Suppressor macrophage (primary cell): ENCODE measurements at places on chromosomes 7 and 10.

DNA sequence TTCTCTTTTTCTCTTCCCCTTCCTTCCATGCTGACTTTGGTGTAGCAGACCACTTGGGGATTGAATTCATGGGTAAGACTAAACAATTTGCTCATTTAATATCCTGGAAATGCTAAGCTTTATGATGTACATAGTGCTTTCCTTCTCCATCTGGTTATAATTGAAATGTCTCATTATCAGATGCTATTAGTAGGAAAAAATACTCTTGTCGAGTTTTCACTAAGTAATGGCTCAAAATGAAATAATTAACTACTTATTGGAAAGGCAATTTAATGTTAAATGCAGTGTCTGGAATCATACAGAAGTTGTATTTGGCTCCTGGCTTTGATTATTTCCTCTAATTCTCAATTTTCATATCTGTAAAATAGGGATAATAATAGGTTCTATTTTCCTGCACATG, 990.4 kb downstream of the NRG3 start:
- no peak for DNase-seq

DNA sequence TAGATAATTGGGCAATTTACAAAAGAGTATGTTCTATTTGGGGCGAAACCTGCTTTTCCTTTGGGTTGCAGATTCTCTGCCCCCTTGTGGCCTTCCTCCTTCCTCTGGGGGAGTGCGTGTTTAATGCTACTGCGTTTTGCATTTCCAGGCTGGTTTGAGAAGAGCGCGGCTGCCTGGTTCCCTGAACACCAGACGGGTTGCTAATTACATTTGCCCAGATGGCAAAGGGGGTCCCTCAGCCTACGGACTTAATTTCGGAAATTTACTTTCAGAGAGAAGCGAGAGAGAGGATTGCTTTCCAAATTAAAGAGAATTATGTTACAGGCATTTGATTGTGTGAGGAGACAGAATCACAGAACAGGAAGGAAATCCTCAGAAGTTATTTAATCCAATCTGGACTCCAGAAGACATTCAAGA, 91.9 kb upstream of the JAZF1 start:
- DNase-seq: peak; percentile 80

GRCh38 chr7:69476416-69476815, 121.9 kb upstream of the AUTS2 start:
- no peak for DNase-seq

- DNase-seq: no peak
Measured at GRCh38 chr10:91907914-91908336, 1.4 kb downstream of the FGFBP3 start.

DNA sequence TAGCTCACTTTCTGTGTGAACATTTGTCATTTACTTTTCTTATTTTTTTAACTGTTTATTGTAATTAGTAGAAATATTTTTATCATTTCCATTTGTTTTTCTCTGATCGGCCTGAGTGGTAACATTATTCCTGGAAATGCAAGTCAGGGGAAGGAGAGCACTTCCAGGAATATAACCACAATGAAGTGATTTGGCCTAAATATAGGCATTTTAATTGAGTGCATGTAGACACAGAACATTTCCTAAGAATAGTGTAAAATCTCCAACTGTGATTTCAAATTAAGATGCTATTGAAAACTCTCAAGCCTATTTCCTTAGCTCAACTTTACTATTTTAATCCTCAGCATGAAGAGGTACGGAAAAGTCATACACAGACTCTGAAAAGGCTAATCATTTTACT, 86.5 kb upstream of the SKAP2 start:
- DNase-seq: no peak

GRCh38 chr7:98282703-98283102, 1.2 kb downstream of the BRI3 start:
- peak; percentile 33 for DNase-seq

GRCh38 chr10:18576586-18576985, 74.8 kb downstream of the NSUN6 start:
- no peak for DNase-seq

DNA sequence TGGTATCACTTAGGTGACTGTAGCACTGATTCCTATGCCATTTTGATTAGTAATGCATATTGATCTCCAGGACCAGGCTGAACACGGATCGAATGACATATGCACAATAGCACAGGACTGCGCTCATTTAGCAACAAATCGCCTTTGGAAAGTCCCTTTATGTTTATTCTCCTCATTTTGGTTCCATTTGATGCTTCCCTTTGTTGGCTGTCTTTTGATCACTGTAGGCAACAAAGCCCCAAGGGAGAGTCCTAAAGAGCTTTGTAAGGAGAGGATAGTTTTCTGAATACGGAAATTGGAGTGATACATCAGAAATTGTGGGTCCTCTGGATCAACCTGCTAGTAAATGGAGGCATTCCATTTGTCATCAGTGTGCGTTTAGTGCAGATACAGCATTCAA, 1111.4 kb downstream of the SORCS1 start:
- DNase-seq: no peak

DNA sequence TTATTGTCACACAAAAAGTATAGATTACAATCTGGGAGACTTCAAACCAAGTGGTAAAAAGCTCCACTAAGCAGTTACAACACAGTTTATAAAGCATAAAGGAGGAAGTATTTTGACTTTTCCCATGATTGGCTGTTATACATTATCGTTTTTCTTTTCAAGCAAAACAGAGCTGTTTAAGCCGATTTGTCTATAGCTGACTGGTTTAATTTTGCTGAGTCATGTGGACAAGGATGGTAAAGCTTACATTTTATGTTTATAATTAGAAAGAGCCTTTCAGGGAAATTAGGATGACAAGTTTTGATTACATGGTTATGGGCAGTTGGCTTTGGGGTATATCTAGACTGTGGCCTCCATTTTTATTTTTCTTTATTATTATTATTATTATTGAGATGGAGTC, 152.5 kb upstream of the STK17A start:
- DNase-seq: no peak

DNA sequence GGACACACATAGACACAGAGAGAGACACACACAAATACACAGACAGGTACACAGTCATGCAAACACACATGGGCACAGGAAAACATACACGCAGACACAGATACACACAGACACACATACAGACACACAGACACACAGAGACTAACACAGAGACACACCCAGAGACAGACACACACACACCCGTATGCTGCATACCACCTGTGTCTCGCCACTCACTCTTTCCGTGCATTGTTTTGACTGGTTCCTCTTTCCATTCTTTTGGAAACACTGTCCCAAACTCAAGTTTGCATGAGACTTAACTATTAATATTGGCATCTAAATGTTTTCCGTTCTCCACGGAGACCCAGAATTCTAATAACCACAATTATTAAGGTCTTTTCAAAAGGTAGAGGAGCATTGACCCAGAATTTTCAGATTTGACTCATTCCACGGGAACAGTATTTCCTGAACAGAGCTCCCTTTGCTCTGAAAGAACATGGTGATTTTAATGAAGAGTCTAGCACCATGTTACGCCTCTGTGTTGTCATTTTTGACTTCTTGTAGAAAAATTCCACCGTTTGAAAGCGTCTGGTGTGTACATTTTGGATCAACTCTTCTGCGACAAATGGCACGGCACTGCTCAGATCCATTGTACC, 141.2 kb upstream of the RNF32 start:
- DNase-seq: no peak

GRCh38 chr7:156993021-156993924, 17.2 kb downstream of the MNX1 start:
- DNase-seq: no peak

DNA sequence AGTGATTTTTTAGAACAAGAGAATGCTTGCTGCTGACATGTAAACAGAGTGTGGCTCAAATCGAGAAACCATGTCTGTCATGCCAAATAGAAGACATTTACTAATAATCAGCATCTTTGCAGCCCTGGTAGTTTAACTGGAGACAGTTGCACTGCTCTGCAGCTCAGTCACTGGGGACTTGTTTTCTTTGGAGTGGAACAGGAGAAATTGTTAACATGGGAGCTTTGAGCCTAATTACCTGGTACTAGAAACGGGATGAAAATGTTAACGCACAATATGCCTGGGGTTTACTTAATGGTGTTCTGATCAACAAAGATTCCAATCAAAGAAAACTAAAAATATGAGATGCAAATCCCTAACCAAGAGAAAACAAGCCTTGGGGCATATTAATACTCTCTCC, 153.5 kb downstream of the NRP1 start:
- no peak for DNase-seq

GRCh38 chr7:117776224-117776623, 97.0 kb downstream of the CTTNBP2 start:
- no peak for DNase-seq

- DNase-seq: no peak
Measured at GRCh38 chr7:125908711-125909110, 979.1 kb upstream of the POT1 start.

GRCh38 chr7:151119902-151120301, 33.6 kb downstream of the AGAP3 start:
- no peak for DNase-seq

DNA sequence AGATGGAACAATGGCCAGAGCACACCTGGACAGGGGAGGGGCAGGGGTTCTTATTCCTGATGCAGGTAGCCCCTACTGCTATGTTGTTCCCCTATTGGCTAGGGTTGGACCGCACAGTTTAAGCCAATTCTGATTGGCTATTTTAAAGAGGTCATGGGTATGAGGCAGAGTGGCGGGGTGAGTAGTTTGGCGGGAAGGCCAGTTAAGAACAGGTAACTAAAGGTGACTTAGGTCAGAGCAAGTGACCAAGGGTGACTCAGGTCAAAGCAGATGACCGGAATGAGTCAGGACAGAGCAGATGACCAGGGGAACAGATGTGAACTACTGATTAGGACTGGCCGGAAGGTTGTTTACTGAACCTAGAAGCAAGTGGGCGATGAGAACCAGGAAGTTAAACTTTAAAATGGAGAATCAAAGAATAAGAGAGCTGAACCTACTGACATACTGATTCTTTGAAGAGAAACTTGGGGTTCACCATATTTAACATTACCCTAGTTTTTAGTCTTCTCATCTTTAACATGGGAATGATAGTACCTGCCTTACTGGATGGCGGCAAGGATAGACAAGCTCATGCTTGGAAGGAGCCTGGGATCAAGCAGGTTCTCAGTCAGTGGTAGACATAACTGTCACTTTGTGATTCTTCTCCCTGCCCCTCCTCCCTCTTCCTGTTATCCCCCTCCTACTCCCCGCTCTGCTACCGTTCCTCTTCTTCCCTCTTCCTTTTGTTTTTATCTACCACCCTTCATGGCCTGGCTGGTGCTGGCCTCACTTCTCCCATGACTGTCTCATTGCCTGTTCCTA, 55.0 kb downstream of the CCNY start:
- peak; percentile 73 for DNase-seq

GRCh38 chr7:1103009-1103788, 15.3 kb downstream of the GPER1 start:
- DNase-seq: peak; percentile 49

DNA sequence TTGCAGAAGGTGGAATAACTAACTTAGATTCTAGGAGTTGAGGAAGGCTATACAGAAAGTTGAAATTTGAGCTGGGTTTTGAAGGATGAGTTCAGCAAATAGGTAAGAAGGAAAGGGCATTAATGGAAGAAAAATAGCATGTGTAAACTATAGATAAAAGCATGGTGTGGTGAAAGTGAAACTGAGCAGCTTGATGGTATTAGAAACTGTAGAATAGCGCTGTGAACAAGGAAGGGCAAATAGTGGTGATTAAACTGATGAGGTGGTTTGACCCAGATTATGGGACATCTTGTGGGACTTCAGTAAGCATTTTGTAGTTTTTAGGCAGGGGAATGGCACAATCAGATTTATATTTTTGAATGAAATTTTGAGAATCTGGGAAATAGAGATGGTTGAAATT, 90.5 kb downstream of the EXOC6 start:
- no peak for DNase-seq

DNA sequence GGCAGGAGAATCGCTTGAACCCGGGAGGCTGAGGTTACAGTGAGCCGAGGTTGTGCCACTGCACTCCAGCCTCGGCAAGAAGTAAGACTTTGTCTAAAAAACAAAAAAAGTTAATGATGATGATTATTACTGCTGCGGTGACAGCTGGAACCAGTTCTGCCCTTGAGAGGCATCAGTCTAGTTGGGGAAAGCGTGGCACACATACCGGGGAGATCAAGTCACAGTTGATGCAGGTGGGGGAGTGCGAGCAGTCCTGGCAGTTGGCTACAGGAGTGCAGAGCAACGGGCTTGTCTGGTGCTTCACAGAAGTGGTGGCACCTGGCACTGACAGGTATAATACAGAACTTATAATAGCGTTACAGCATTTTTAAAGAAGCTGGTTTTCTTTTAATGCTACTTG, 173.0 kb downstream of the ARHGAP21 start:
- DNase-seq: no peak

GRCh38 chr10:95288303-95288702, 2.5 kb downstream of the PDLIM1 start:
- no peak for DNase-seq

GRCh38 chr10:23197416-23197861, 5.3 kb downstream of the PTF1A start:
- no peak for DNase-seq

GRCh38 chr7:87223666-87224065, 4.1 kb upstream of the TMEM243 start:
- no peak for DNase-seq

DNA sequence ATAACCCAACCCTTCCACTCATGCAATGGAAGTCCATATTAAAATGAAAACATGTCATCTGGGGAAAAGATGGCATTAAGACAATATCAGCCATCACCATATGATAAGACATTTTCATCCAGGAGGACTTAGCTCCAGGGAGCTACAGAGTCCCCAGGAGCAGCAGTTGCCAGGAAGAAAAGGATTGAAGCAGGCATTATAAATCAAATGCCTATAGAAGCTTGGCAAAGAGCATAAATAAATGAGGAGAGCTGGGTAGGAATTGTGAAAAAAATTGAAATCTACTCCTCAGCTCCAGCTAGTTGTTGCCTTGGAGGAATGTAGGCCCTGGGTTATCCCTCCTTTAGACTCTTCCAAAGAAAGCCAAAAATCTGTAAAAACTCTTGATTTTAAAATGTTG, 42.5 kb downstream of the FAM13C start:
- DNase-seq: no peak

- DNase-seq: no peak
Measured at GRCh38 chr10:48252354-48252650, 22.2 kb downstream of the FRMPD2 start.

- DNase-seq: no peak
Measured at GRCh38 chr7:64775289-64775688, 18.9 kb upstream of the ZNF138 start.

DNA sequence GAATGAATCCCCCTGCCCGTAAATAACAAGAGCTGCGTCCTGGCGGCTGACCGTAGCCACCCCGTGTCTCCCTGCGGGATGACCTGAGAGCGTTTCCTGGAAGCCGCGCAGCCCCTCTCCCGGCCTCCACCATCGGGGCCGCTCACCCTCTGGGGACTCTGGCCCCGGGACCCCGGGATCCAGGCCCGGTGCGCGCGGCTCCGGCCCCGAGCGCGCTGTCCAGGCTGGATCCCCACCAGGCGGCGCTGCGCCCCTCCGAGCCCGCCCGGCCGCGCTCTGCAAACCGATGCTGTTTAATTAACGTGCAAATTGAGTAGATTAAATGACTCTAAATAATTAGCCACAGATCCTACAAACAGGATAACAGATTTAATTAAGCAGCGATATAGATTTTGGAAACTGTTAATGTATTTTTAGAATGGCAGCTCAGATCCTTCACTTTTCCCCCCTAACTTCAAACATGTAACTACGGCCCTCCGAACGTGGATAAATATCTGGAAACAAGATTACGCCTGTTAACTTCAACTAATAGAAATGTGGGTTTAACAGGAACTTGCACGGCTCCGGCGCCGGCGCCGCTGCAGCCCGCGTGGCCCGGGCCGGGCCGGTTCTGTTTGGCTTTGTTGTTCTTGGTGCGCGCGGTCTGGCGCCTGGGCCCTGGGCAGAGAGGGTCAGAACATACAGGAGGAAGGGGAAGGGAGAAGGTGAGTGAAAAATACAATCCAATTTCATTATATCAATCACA, 7.1 kb upstream of the UNCX start:
- no peak for DNase-seq
